ENCODE measurements at places on chromosomes 2 and 18.

DNA sequence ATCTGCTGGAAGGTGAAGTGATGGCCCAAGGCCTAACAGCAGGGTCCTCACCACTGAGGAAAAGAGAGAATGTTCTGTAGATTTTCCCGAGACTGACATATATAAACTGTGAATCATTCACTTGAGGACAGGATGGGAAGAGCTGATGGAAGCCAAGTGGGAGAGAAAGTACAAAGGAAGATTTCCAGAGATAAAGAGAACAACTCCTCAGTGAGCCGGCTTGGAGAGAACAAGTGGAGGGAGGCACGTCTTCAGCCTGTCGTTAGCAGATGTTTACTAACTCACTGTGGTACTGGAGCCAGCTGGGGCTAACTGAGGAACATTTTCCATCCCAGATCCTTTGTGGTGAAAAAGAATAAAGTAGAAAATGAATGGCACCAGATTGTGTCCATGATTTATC is 552.9 kb upstream of the TNP1 start:
- DNase-seq: no peak

DNA sequence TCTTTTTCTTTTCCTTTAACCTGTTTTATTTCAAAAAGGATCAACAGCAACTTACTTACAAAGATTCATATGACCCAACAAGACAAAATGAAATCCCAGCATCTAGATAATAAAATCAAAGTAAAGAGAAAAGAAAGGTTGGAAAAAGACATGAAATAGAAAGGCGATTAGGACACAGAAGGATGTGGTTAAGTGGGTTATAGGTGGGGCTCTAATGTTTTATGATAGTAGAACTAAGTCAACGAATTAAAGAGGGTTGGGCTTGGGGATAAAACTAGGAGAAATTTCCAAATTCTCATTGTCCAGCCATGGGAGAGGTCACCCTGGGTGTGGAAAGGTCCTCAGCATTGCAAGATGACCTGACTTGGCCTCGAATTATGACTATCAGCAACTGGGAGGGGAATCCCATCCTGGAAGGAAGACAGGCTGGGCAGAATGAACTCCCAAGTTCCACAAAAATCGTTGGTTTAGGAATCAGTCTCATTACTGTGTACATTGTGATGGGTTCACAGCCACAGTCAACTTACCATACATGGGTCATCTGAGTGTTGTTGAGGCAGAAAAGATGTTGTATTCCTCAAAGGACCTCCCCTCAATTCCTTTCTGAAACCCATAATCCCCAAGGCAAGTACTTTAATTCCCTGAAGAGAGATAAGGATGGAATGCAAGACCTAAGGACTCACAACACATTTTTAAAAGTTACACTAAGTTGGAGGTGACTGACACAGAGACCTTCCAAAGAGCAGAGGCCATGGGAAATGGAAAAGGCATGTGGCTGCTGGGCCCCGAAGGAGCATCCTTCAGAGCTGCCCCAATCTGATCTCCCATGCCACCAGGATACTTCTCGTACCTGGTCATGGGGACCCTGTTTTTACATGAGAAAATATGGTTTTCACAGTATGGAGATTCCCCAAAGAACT is 167.6 kb downstream of the UXS1 start:
- DNase-seq: no peak

- DNase-seq: no peak
Observed at GRCh38 chr2:228731517-228731916, 539.6 kb downstream of the PID1 start.

- DNase-seq: no peak
Observed at GRCh38 chr18:26865557-26865956, at the start of gene AQP4. AQP4 (minus strand) TSS chr18:26865707; CDS start chr18:26865689, 18 bp downstream.

- no peak for DNase-seq
Observed at GRCh38 chr2:240647503-240648154, 22.3 kb downstream of the GPR35 start.
